ENCODE measurements at places on chromosomes 1 and 21.

DNA sequence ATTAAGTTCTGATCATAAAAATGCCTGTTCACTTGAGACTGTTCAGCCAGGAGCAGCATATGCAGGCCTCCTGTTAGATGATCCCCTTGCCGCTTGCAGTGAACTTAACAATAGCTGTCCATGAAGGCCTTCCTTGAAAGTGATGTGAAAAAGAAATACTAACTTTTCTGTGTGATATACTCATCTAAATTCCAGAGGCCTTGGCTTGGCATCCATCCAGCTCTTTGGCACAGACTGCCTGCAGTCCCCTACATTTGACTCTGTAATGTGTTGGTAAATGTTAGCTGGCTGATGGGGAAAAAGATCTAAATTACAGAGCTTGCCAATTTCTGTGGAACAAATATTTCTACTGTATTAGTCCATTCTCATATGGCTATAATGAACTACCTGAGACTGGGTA, 73.7 kb downstream of the KCNK2 start:
- no peak for DNase-seq

DNA sequence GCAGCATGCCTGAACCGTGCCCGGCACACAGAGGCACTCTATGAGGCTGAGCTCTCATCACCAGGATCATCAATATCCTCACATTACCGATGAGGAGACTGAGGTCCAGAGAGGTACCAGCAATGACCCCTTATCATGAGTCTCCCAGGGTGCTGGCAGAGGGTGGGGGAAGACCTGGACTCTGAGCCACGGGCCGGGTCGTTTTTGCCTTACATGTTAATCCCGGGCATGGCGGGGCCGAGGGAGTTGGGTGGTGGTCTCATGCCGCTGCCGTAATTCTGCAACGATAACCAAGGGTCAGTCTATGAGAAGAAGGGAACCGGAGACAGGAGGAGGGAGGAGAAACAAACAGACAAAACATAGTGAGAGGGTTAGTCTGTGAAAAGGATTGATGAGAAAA, 43.1 kb downstream of the MRPL37 start:
- DNase-seq = no peak

DNA sequence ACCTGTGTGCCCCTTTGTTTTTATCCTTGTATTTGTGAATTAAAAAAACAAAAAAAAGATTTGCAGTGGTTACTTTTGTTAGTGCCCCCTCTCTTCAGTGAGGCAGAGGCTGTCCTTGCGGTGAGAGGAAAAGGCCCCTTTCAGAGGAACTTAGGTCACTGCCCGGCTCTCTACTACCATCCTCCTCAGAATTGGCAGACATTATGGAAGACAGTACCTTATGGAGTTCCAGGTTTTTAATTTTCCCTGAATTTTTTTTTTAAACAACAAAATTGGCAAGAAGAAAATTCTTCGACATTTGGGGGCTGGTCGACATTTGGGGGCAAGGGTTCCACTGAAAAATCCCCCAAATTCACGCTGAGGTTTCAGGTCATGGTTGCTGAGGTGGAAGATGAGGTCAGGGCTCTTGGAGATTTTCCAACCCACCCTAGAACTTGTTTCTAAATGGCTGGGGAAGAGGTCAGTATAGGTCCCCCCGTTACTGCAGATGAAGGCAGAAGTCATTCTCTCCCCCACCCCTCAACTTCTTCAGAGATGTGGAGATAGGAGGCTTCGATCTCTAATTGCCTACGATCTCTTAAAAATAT, 5.3 kb downstream of the RXFP4 start:
- DNase-seq = no peak

- no peak for DNase-seq
Measured at GRCh38 chr1:246987083-246987690, 20.7 kb downstream of the ZNF695 start.

GRCh38 chr1:68953311-68953710, 456.4 kb upstream of the DEPDC1 start:
- peak; percentile 88 for DNase-seq

- DNase-seq = no peak
Measured at GRCh38 chr21:44946254-44947041, 6.6 kb downstream of the SLX9 start.

- no peak for DNase-seq
Measured at GRCh38 chr1:25922971-25923552, 16.8 kb upstream of the STMN1 start.

GRCh38 chr1:233477359-233477758, 136.5 kb upstream of the KCNK1 start:
- DNase-seq = no peak

DNA sequence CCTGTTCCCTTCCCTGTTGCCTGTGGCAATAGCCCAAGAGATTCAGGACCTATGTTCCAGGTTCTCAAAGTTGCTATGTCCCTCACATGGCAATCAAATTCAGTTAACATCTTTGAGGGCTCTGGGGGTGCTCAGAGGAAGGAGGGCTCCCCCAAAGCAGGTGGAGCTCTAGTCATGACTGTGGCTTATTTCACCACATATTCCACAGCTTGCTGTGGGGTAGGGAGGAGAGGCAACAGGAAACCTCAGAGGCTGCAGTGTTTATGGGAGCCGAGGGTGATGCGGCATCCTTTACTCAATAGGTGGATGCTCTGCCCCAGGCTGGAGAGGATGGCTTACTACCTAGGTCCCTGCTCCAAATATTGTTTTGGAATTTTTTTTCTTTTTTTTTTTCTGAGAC, 1.2 kb upstream of the MKNK1 start:
- DNase-seq = no peak

- no peak for DNase-seq
Measured at GRCh38 chr1:88462488-88463261, 221.4 kb upstream of the PKN2 start.

GRCh38 chr1:203475012-203475981, at the start of gene PRELP:
Gene PRELP (plus strand): TSS chr1:203475806. CDS start chr1:203483185, 7,379 bp downstream.
- no peak for DNase-seq

- DNase-seq = no peak
Measured at GRCh38 chr1:223332997-223333396, 31.0 kb downstream of the SUSD4 start.

DNA sequence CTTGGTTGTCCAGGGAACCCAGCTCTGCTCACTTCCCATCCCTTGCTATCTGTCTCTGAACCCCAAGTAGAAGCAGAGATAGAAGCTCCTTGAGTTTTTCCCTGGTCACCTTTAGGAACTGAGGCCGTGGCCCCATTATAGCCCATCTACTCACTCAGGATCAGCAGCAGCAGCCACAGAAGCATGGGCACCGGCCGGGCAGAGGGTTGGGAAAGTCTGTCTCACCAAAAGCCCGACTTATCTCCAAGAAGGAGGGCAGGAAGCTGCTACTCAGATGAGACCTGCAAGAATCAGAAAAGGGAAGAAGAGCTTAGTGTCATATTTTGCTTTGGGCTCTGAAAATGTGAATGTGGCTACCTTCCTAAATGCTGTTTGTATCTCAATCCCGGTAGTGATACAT, 264 bp downstream of the FCRL3 start:
- no peak for DNase-seq

DNA sequence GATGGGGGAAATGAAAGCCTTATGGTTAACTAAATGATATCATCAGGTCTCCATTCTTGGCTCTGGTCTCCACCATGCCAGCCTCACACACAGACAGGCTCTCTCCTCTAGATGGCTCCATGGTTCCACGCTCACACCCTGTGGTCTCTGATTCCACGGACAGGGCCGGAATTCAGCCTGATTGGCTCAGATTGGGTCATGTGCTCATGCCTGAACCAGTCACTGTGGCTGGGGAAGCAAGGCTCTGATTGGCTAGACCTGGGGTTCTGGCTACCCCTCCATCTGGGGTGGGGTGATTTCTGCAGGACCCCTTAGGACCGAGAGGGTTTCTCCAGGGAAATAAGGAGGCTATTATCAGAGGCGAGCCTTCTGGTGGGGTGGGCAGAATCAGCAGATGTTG, 277.0 kb downstream of the PTPRU start:
- peak; percentile 56 for DNase-seq

GRCh38 chr1:166738873-166739272, 100.4 kb upstream of the POGK start:
- no peak for DNase-seq

- DNase-seq = no peak
Measured at GRCh38 chr1:1785666-1786065, 7.4 kb upstream of the NADK start.

GRCh38 chr1:116835161-116835560, 74.6 kb upstream of the PTGFRN start:
- DNase-seq = no peak

DNA sequence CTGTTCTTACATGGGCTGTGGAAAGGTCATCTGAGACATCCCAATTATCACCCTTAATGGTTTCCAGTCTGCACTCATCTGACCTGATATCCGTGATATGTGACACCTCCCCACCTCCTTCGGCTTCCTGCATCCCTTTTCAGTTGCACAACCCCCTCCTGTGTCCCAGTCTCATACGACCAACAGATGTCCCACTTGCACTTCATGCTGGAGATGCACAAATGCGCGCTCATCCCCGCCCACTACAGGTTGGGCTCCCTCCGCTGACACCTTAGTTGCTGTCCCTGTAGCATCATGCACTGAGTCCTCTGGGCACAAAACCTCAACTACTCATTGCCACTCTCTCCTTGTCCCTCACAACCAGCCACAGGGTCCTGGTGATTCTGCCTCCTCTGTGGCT, 94.4 kb downstream of the MIS18A start:
- DNase-seq = no peak

GRCh38 chr1:178057141-178057765, 36.7 kb upstream of the RASAL2 start:
- DNase-seq = no peak

- no peak for DNase-seq
Measured at GRCh38 chr1:17724150-17724549, 31.0 kb upstream of the ACTL8 start.

DNA sequence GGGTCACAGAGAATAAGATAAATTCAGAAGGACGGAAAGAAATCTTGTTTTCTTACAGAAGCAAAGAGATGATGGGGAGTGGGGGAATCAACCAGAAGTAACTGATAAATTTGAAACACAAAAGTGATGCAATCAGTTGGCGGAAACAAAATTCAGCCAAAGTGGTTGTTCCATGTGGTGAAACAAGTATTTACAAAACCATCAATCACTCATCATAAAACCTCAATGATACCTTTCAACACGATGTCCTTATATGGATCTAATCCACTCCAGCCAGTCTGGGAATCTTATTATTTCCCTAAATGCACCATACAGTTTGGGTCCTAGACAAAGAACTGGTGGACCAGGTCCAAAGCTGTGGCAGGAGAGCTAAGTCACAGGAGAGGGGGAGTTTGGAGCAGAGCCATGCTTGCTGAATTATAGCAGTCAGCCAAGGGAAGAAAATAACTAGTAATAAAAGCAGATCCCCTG, 303.8 kb upstream of the LRRC7 start:
- DNase-seq = peak; percentile 26

- no peak for DNase-seq
Measured at GRCh38 chr1:2181752-2182151, 12.8 kb downstream of the FAAP20 start.

- no peak for DNase-seq
Measured at GRCh38 chr21:46056450-46056903, 41.4 kb upstream of the COL6A2 start.

DNA sequence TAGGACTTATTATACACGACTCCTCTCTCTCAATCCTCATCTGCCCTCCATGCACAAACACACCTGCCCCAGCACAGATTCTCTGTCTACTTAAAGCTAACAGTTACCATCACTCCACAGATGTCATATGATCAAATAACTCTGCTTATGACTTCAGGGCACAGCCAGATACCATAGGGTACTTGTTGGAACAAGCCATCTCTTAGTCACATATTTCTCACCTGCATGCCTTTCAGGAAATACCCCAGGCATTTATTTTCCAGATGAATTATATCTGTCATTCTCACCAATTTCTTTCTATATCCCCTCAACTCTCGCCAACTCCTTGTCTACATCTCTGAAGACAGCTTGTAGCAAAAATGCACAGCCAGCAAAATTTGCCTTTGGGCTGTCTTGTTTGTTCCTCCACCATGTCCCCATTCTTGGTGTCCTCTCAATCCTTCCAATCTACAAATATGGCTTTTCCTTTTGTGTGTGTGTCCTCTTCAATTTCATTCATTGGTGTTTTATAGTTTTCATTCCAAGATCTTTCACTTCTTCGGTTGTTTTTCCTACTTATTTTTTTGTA, 353.9 kb upstream of the CAMK1G start:
- no peak for DNase-seq

DNA sequence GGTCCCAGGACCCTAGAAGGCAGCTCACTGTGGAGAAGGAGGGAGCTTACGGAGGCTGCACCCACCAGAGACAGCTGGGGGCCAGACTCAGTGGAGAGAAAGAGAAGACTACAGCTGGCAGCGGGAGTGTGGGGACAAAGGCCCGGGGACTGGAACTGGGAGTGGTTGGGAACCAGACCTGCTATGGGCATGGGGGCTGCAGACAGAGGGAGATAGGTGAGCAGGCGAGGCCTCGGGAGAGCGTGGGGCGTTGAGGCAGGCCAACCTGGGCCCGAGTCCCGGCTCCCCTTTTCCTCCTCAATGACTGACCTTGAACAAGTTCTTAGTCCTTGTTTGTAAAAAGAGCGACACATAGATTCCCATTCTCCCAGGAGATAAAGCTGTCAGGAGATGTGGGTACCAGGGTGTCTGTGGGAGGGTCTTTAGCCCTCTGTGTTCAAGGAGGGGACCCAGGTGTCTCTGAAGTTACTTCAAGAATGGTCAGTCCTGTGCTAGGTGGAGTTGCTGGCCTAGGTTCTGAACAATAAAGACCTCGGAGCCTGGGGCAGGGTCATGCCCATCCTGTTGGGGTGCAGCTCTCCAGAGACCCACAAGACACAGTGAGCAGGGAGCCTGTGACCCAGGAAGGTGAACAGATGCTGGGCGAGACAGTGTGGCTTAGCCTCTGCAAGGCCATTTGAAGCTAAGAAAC, 87.9 kb downstream of the ITPKB start:
- DNase-seq = no peak

- DNase-seq = no peak
Measured at GRCh38 chr21:17841103-17841502, 21.9 kb upstream of the C21orf91 start.

DNA sequence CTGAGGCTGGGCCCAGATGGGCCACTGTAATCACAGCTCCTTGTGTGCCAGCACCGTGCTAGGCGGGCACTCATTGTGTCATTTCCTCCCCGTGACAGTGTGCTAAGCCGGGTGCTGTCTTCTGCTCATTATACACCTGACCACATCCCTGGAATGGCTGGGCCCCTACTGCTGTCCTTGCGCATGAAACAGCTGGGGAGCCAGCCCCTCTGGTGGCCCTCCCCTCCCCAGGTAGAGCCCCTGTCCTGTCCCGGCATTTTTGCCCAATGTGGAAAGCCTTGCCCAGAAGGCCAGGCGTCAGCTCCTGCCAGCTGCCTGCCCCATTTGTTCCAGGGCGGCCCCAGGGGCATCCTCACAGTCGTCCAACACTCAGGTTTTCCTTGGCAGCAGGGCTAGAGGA, 107.4 kb upstream of the CASZ1 start:
- no peak for DNase-seq

DNA sequence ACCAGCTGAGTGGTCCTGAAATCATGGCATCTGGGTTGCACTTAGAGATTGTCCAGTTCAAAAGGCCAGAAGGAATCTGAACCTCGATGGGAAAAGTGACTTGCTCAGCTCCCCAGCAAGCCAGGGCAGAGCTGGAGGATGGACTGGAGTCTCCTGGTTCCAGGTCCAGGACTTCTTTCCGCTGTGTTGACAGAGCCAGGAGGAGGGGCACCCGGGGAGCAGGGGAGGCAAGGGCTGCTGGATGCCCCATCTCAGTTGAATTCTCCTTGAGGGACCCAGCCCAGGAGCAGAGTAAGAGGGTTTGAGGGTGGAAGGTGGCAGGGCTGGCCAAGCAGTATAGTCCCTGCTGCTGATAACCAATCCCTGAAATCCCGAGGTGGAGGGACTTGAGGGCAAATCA, 2.4 kb upstream of the ALPL start:
- DNase-seq = no peak

All from NCI-H226 (cell line).